Heart right ventricle (tissue), 16 donors: ENCODE measurements at places on chromosomes 6 and 20. TPM values are rescaled to one million over a fixed set of nuclear protein-coding genes. Genes with fewer than 3 reads are reported as not detected.

The SERAC1 gene
- 2.0 TPM for polyA plus RNA-seq

The C2 gene
- polyA plus RNA-seq, result 1.1 TPM

The PACRG gene
- polyA plus RNA-seq, result 5.3 TPM

The LY6G6C gene
- not detected for polyA plus RNA-seq

The MLN gene
- not detected for polyA plus RNA-seq

The MYT1 gene
- polyA plus RNA-seq, result 0.15 TPM

The OR2H2 gene
- not detected for polyA plus RNA-seq
